Activated T-helper 17 cell treated with anti-CD3 and anti-CD28 coated beads, Interleukin-2, amount 50 U/mL, for 72 hours (primary cell): ENCODE measurements at places on chromosomes 1 and 21.
A peak's percentile ranks its signal among the peaks of the same experiment; 100 is the strongest.

DNA sequence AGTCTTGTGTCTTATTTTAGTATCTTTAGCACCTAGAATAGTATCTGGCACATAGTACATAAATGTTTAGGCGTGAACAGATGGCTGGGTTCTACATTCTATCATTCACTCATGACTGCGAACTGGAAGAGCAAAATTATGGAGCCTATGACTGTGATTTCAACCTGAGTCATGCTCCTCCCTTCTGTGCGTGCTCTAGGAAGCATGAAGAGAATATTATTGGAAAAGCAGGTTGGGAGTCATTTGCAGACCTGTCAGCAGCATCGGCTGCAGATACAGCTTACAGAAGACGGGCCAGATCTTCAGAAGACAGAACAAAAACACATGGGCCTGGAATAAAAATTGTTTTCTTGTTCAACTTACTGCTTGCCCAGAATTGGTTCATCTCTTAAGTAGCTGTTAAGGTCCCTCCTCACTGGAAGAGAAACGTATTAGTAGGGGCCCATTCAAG, 344.0 kb upstream of the USP24 start:
- no peak for ATAC-seq

DNA sequence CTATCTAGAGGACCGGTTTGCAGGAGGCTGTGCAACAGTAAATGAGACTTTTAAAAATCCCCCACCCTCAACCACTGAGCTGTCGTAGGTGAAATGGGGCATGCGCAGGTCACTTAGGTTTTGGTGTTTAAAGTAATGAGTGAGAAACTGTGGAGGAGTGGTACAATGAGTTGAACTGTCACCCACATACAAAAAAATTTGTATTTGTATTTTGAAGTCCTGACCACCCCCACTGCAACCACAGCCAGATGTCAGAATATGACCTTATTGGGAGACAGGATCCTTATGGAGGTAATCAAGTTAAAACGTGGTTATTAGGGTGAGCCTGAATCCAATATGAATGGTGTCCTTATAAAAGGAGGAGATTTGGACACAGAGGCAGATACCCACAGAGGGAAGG, 1.6 kb upstream of the IRF6 start:
- peak; percentile 41 for ATAC-seq

- no peak for ATAC-seq
Observed at GRCh38 chr1:105894006-105894405, 1162.5 kb upstream of the PRMT6 start.

- ATAC-seq: no peak
Observed at GRCh38 chr1:74180490-74180889, 17.5 kb downstream of the LRRIQ3 start.

GRCh38 chr1:53942127-53942957, 3.2 kb downstream of the IFT25 start:
- ATAC-seq: peak; percentile 40

- ATAC-seq: no peak
Observed at GRCh38 chr1:218702775-218703174, 357.6 kb downstream of the TGFB2 start.

- no peak for ATAC-seq
Observed at GRCh38 chr1:100719490-100719889, at the start of gene VCAM1. VCAM1 (plus strand) TSS chr1:100719742; CDS start chr1:100719861, 119 bp downstream.

- ATAC-seq: no peak
Observed at GRCh38 chr1:167289966-167290365, 69.3 kb downstream of the POU2F1 start.

- ATAC-seq: no peak
Observed at GRCh38 chr21:35428937-35429336, 379.8 kb upstream of the RUNX1 start.

- ATAC-seq: no peak
Observed at GRCh38 chr21:33312121-33312520, 12.6 kb upstream of the IFNAR1 start.

DNA sequence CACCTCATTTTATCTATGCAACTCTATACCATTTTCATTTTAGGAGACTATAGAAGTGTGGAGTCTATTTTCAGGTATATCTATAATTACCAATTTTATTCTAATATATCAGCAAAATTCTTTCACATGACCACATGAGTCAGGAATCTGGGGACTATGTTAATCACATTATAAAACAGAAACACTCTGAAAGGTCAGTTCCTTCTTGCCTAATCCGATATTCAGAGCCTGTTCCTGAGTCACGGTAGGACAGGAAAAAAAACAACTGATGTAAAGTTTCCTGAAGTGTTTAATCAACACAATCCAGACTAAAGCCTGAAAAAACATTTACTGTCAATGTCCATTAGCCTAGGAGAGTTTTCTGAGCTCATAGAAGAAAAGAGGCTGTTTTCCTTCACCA, 1902.3 kb downstream of the NCAM2 start:
- ATAC-seq: no peak

- ATAC-seq: peak; percentile 84
Observed at GRCh38 chr1:156126630-156127534, 12.4 kb downstream of the LMNA start.

- no peak for ATAC-seq
Observed at GRCh38 chr21:32991361-32991760, 34.4 kb upstream of the OLIG2 start.

DNA sequence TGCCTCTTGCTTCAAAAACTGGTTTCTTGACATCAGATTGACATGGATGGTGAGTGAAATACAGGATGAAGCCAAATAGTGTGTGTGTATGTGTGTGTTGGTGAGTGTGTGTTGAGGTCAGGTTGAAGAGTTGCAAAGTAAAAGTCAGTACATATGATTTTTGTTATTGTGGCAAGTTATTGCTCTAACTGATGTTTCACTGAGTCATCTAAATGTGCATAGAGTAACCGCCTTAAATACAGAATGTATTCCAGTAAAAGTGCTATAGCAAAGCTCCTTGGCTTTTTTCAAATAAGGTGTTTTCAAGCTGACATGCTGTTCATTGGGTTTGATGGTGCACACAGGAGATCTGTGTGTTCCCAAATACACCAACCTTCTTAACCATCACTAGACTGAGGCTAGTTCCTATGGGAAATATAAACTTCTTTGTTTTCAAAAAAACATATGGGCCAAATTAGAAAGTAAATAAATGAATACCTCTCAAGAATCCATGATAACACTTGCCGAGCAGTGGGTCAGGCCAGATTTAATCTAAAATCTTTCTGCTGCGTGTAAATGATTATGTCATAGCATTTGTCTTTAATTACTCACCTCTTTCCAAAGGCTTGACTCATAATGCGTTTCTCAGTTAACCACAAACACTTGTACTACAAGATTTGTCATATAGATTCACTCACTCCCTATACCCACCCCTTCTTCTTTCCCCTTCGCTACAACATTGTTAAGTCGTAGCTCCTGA, 151.1 kb downstream of the LYPLAL1 start:
- ATAC-seq: peak; percentile 96

GRCh38 chr1:22256213-22256512, 113.3 kb upstream of the WNT4 start:
- no peak for ATAC-seq

DNA sequence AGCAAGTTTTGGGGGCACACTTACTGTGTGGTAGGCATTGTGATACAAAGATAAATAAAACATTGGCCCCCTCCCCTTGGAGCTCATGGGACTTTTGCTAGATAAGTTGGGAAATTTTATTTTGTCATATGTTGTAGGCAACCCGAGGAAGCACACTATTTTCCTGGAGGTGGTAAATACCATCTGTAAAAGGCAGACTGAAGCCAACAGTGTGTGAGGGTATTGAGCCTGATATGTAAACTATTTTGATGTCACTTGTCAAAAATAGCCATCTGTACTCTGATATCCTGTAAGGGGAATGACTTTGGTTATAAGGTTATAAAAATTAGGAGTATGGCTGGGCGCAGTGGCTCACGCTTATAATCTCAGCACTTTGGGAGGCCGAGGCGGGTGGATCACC, 30.6 kb downstream of the VANGL2 start:
- ATAC-seq: no peak

DNA sequence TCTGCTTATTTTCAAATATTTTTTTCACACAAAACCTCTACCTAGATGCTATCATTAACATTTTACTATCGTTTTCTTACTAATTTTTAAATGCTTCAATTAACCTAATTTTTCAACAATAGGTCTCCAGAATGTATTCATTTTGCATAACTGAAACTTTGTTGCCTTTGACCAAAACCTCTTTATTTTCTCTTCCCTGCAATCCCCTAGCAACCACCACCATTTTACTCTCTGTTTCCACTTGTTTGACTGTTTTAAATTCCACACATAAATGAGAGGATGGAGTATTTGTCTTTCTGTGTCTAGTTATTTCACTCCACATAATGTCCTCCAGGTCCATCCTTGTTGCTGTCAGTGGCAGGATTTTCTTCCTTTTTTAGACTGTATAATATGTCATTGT, 9.5 kb upstream of the F13B start:
- no peak for ATAC-seq

DNA sequence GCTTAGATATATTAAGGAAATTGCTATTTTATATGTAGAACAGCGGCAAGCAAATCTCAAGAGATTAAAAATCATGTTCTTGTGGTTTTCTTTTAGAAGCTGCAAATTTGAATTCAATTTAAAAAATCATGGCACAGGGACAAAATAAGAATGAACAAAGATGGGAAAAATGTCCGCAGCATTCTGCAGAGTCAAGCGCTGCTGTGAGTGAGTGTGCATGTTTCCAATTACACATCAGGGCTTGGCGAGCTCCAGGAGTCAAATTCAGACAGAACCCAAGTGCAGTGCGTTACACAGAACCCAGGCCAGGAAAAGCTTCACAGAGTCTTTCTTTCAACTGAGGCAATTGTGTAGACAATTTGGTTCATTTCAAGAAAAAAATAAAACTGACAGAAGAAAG, 33.3 kb upstream of the ERG start:
- no peak for ATAC-seq

GRCh38 chr21:35229290-35229689, 180.2 kb upstream of the RUNX1 start:
- ATAC-seq: no peak

DNA sequence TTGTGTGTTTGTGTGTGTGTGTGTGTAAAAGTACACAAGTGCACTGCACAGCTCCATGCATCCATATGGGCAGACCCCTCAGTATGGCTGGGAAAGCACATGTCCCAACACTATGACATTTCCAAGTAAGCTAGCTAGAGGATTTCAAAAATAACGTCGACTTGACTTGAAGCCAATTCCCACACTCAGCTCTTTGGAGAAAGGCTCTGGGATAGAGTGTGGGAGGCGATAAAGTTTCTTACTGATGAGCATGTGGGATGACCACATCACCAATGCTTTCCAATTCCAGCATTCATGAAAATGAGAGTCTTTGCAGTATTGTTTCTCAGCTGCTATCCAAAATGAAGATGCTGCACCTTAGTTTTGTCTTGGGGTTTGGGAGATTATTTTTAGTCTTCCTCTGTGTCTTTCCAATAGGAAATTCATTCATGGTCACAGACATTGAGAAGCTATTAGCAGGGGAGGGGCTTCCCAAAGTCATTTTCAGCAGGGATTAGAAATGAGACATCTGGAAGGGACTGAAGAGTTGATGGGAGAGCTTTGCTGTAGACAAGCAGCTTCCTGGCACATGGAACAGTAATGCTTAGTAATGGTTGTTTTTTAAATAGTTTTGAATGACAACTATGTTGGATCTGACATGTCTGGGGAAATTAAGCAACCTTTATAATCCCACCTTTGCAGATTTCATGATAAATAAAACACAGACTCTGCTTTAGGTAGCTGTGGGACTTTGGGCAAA, 143.5 kb downstream of the ASTN1 start:
- no peak for ATAC-seq

DNA sequence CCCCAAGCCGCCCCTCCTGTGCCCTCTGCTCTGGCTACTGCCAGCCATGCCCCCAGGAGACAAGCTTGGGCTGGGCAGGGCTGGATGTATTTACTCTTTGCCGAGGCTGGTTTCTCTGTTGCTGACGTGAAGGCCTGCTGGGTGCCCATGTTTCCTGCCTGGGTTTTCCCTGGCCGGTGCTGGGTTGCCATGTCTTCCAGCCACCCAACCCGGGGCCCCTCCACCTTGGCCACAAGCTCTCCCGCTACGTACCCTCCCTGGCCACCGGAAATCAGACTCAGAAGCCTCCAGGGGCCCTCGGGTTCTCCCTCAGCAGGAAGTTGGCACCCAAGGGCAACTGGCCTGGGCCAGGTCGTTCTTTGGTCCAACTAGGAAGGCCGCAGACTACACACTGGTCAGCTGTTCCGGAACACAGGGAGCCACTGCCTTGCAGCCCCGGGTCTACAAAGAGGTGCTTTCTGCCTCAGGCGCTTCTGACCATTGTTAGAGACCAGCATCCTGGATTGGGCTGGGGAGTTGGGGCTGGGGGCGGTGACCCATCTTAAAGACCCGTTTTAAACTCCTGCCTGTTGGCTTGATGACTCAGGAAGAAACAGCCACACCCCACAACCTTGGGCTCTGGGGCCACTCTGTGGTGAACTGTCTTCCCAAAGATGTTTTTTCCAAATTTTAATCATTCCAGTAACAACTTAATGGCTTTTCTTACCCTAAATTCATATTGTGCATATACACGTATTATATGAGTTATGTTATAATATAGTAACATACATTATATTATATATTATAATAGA, 71.2 kb upstream of the RUNX3 start:
- peak; percentile 43 for ATAC-seq

- ATAC-seq: peak; percentile 77
Observed at GRCh38 chr1:8015036-8015808, 10.9 kb downstream of the ERRFI1 start.

DNA sequence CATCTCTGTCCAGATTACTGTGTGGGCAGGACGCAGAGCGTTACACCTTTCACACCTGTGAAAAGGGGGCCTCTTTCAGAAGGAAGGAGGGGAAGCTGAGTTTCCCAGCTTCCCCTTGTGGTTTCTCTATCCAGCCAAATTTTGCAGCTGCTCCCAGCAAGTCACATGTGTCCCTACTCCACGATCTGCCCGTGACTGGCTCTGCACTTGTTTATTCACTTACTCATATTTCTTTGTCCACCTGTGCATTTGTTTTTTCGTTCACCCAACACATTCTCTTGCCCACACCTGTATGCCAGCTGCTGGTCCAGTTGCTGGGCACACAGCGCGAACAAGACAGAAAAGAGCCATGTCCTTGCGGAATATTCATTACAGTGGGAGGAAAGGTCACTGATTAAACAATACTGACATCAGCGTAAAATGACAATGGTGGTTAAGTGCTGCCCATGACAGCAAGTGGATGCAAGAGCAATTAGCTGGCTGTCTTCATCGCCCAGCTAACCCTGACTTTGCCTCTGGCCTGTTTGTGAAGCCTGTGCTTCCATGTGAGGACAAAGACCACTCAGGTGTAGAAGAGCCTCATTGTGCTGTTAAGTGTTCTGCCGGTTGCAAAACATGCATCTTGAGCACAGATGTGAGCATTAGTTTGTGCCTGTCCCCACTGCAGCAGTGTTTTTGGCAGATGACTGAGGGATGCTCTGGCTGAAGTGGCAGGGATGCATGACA, 28.6 kb upstream of the NEK2 start:
- no peak for ATAC-seq
